ENCODE measurements at places on chromosomes 6 and 20.

GRCh38 chr6:134015719-134016557 lies 36.5 kb downstream of the SLC2A12 start:
- DNase-seq, result no peak

DNA sequence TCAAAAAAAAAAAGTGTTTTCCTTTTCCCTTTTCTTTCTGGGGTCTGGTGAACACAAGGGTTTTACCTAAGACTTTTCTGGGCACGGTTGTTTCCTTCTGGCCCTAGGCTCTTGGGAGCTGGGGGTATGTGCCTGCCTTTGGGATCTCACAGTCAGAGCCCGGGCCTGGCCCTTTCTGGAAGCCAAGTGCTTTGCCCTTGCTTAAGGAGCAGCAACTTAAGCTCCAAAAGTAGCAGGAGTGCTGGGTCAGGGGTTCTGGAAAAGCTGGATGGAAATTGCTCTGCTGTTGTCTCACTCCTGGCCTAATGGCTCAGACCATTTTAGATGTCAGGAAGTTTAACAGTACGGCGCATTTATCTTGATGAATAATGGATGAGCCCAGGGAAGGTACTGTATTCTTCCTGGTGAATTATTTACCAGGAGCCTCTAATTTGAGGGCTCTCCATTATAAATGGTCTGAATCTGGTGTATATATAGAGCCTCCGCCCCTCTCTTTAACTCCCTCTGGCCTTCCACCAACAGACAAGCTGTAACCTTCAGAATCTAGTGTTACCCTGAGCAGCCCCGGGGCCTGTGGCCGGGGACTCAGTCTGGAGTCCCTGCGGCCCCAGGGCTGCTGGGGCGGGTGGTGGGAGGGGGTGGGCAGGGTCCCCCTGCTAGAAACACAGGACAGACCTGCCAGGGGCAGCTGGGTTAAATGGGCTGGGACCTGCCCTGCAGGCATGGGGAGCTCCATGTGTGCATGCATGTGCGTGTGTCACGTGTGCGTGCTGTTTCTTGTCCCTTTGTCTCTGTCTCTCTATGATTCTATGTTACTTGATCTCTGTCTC lies 37.5 kb downstream of the PTK7 start:
- peak; percentile 6 for DNase-seq

DNA sequence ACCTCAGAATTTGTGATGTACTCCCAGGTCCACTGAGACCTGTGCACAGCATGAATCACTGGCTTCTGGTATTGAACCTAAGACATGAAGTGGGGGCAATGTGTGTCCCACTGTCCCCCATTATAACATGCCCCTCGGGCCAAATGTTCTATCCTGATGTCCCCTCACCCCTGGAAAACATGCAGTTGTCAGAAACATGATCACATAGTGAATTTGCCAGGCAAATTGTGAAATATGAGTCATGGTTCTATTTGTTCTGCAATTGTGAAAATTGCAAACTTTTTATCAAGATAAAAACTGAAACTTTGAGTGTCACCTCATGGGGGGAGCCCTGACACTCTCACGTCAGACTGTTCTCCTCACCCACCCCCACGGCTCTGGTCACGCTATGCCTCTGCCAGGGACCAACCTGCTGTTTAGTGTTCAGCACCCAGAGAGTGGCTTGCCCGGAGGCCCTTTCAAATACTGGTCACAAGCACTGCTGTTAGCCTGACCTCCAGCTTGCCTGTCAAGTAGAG lies 305.3 kb downstream of the CLIC5 start:
- no peak for DNase-seq

- peak; percentile 52 for DNase-seq
Measured at GRCh38 chr6:125099211-125100073, 54.1 kb upstream of the TPD52L1 start.

GRCh38 chr20:8805737-8806442 lies 263.0 kb upstream of the PLCB4 start:
- DNase-seq, result no peak

DNA sequence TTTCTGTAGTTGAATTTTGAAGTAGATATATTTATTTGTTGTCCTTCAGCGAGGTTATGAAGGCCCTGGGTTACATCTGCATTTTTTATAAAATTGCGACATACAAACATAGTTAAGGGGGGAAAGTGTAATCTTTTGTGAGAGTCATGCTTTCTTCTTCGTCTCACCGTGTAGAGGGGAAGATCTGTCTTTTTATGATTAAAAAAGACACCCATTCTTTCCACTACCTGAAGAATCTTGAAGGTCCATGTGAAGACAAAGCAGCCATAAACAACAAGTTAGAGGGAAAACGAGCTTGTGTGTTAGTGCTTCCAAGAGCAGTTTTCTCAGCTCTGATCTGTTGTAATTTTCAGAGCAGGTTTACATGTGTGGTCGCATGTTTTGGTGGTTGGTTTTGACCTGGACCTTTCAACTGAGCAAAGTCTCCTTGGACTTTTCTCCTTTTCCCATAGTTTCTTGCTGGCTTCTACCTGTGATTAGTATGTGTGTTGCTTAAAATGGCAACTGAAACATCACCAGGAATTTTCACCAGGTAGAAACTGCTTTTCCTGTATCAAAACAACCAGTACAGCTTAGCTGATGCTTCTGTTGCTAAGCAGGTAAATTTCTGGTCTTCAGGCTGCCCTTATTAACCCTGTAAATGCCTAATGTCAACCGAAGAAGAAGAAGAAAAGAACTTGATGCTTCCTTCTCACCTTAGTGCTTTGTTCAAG lies 37.3 kb downstream of the RREB1 start:
- DNase-seq, result no peak

GRCh38 chr6:166907373-166907841 lies 48.9 kb downstream of the RNASET2 start:
- DNase-seq, result no peak

GRCh38 chr20:1345030-1345755 lies 16.3 kb upstream of the SDCBP2 start:
- DNase-seq, result no peak

DNA sequence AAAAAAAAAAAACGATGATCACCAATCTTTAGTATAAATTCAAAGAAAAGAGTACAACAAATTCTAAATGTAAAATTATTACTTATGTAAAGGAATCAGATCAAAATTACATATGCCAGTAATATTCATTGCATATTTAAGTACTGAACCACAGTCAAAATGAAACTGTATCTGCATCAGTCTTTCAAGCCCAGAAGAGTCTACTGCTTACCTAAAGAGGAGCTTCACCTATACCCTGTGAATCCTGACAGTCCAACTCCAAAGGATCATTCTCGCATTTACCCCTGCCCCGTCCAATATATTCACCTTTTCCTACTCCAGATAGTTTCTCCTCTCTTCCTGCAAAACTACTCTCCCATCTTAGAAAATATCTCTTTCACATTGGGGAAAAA lies 9.2 kb downstream of the ATG5 start:
- DNase-seq, result no peak

DNA sequence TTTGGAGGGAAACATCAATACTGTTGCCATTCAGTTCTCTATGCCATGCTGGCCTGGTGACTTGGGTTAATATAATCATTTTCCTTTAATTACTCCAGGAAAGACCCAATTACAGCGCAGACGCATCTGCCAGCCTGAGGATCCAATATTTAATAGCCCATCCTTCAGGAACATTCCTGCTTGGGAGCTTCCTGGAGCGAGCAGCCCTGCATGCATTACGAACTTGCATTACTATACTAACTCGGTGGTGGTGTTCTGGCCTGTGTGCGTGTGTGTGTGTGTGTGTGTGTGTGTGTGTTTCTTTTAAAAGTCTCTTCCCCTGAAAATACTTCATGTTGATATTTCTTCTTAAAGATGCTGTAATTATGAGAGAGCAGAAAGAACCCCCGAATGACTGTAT lies 26.5 kb downstream of the PMEPA1 start:
- DNase-seq, result no peak

DNA sequence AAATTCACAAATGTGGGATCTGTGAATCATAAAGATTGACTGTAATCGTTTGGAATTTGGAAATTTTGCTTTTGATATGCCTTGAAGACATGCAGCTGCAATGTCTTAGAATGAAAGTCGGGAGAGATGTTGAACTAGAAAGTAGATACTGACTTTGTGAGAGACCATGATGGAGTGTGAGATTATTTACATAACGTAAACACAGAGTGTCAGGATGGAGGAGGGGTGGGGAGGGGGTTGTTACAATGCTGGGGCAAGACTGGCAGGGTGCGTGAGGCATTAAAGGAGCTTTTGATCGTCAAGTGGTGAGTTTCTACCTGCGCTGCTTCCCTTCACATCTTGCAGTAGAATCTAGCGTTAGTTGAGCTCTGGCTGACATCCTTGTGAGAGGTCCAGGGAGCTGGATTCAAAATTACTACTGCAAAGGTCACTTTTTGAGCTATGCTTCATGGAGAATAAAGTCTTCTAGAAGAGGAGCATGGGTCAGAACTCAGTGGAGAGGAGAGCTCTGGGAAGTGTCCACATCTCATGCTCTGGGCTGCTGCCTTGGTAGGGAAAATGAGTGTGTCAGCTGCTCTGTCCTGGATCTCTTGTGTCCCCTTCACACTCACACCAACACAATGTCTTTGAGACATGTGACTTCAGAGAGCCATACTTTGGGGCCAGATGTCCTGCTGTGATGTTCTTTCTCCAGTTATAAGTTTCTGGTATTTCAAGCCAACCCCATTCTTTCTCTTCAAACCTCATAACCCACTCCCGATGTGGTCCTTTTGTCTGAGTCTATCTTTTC lies 105.2 kb upstream of the CITED2 start:
- no peak for DNase-seq

DNA sequence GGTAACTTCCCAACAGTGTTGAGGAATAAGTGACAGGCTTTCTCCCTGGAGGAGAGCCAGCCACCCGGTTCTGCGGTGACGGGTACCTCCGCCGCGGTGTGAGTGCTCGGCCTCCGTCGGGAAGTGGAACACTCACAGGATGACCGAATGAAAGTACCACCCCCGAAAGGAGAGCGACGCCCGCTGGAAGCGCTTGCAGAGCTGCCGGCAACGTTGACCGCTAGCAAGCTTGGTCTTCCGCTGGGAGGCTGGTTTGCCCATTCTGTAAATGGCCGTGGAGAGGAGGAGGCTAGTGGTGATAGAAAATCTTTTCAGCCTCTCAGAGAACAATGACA lies 614 bp upstream of the TMEM242 start:
- DNase-seq, result no peak

DNA sequence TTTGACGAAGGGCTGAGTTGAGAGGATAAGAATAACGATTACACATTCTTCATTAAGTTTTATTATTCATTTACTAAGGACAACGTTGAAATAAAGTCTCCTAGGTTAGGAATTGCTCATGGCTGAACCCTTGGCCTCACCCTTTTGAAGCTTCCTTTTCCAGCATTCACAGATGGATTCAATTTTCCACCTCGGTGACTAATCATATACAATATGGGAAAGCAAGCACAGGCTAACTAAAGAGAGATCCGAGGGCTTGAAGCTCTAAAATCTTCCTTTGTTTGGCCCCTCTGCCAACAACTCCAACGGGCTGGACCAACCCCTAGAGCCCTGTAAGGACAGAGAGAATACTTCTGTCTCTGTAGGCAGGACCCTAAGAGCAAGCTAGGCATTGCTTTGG lies 159.5 kb downstream of the SOD2 start:
- DNase-seq, result no peak

- DNase-seq, result peak; percentile 45
Measured at GRCh38 chr20:49384437-49385434, 97.7 kb downstream of the KCNB1 start.

GRCh38 chr20:49637046-49637637 lies 69.2 kb upstream of the PTGIS start:
- no peak for DNase-seq

DNA sequence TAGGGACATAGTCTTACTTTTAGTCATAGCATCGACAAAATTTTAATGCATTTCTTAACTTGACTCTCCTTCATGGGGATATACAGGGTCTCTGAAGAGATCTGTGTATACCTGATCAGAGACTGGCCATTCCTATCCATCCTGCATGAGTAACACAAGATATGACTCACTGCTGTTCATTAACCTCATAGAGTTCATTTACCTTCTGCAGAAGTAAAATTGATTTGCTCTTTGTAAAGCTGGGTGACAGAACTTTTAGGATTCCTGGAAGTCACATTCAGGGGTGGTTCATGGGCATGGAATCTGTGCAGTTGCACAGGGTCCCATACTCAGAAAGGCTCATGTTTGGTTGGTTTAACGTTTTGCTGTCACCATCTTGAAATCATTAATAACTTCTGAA lies 53.2 kb downstream of the PDE7B start:
- DNase-seq, result no peak

GRCh38 chr20:58991715-58992114 lies 10.7 kb downstream of the NELFCD start:
- no peak for DNase-seq

DNA sequence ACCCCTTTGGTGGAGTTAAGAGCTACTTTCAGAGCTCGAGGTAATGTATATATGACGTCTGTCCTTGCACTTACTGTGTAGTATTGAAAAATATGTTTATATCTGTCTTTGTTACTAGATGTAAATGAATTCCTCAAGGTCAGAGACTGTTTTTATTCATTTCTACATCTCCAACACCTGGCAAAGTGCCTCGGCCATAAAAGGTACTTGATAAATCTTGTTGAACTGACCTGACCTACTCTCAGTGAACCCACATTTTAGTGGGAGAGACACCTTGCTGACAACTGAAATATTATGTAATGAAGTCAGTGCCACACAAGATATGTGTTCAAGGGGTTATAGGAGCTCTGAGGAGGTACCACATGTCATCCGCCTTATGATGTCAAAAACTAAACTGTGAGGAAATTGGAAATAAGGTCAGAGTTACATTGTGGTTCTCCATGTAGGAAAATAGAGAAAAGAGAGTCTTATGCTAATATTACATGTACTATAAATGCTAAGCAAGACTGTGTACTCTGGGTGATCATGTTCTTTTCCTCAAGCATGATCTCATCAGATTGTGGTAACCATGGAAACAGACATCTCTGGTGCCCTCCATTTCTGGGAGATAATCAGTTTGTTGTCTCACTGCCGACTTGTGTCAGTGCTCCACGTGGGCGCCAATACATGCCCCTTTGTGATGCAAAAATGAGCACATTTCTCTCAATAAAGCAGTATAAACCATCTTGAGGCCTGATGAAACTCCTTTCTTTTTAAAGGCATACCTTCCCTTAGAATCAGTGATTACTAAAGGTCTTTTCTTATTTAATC lies 5.7 kb upstream of the TMEM30A start:
- DNase-seq, result no peak

DNA sequence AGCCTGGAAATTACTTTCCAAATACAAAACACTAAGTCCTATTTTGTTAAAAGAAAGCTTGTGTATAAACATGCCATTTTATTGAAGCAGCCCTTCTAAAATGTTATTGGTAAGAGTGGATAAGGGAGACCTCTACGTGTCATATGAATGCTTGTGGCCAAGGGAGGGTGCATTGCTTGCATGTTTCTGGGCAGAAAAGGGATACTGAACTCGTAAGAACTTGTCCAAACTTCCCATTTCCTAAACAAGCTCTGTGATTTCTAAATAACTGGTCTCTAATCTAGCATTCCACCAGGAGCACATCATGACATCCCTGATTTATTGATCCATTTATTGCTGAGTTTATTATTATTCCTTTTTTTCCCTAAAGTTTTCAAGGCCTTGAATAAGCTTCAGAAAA lies 474.1 kb downstream of the CD109 start:
- DNase-seq, result no peak

Data from NCI-H1436 (cell line).